Fibroblast of skin of right quadriceps (primary cell): ENCODE measurements at places on chromosomes 12 and 14.
A peak's percentile ranks its signal among the peaks of the same experiment; 100 is the strongest.

DNA sequence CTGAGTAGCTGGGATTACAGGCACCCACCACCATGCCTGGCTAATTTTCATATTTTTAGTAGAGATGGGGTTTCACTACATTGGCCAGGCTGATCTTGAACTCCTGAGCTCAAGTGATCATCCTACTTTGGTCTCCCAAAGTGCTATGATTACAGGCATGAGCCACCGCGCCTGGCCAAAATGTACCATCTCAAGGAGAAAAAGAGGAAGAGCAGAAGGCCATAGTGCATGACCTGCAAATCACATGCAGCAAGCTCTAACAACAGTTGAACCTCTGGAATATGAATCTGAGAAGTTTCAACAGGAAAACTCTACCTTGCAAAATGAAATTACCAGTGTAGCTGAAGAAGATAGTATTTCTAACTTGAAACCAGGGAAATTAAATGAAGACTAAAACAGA is 17.1 kb upstream of the SERPINA1 start:
- no peak for DNase-seq

DNA sequence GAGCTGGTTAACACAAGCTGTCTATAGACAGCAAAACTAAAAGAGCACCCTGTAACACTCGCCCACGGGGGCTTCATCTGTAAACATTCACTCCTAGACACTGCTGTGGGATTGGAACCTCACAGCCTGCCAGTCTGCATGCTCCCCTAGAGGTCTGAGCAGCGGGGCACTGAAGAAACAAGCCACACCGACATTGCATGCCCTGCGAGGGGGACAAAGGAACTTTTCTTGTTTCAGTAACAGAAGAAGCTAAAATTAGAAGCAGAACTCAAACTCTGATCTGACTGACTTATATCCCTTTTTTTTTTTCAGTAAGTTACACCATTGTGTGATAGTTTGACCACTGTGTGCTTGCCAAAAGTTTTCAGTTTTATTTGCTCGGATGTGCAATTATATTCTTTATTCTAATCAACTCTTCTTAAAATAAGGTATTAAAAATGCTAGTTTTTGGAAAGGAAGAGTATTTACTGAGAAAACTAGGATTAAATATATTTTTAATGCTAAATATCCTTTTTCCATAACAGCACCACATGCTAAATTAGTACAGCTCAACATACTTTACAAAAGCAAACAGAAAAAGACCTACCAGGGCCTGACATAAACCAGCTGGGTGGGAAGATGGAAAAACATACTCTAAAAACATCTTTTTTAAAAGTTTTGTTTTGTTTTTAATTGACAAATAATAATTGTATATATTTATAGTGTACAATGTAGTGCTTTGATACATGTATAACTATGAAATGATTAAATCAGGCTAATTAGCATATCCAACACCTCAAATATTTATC is 100.2 kb downstream of the EPS8 start:
- no peak for DNase-seq

DNA sequence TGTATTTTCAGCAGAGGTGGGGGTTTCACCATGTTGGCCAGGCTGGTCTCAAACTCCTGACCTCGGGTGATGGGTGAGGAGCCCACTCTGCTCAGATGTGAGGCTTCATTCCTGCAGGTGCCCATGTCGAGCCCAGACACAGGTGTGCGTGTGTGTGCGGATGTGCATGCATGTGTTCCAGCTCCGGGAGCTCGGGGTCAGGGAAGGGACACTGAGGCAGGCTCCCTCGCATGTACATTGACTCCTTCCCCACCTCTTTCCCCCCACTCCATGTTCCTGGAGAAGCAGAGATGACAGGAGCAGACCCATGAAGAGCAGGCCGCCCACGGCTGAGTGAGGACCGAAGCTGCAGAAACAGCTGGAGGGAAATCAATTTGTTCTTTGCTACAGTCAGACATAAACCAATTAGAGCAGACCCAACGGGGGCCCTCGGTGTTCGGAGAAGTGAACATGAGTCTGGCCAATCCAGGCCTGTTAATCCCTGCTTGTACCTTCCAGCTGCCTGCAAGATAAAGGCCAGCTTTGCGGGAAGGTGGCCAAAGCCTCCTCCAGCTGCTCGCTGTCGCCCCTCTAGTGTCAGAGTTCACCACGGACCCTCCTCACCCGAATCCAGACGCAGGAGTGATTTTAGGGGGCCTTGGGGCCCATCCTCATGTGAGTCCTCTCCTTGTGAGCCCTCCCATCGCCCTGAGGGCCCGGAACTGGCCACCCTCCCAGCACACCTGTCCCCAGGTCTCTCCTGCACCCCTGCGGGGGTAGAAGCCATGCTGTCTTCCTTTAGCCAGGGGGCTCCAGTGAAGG is 321.0 kb upstream of the RTL1 start:
- DNase-seq = no peak

GRCh38 chr12:106974511-106974910 is 12.4 kb downstream of the MTERF2 start:
- no peak for DNase-seq

- no peak for DNase-seq
These were observed 12.2 kb upstream of the PPP1R13B start for GRCh38 chr14:103859416-103860202.

- DNase-seq = no peak
These were observed 1211.4 kb downstream of the VRK1 start for GRCh38 chr14:98008381-98009113.

DNA sequence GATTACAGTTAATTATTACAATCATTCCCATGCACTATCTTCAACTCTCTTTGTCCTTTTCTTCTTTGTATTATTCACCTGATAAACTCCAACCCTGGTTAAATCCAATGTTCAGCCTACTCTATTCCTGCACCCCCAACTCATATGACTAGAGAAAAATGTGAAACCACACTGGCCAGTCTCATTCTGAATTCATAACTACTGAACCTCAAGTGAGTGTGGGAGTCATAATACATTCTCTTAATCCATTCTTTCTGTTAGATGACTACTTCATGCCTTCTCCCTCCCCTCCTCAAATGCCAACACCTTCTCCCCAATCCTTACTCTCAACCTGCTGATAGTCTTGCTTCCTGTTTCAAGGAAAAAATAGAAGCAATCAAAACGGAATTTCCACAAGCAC is 22.3 kb upstream of the ITPR2 start:
- DNase-seq = no peak

DNA sequence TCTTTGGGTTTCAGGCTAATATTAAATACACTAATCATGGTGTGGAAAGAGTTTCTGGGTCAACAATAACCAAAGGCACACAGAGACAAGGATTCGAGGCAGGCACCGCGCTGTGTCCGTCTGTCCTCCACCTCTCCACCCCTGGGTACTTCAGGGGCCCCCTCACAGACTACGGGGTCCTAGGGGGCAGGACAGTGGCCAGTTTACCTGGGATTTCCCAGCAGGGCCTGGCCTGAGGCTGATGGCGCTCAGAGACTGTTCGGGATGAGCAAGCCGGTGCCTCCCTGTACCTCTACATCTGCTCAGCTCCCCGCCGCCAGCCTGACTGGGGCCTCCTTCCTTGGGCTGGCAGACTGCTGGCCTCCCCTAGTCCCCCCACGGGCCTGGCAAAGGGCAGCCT is 18.1 kb upstream of the EIF5 start:
- no peak for DNase-seq

DNA sequence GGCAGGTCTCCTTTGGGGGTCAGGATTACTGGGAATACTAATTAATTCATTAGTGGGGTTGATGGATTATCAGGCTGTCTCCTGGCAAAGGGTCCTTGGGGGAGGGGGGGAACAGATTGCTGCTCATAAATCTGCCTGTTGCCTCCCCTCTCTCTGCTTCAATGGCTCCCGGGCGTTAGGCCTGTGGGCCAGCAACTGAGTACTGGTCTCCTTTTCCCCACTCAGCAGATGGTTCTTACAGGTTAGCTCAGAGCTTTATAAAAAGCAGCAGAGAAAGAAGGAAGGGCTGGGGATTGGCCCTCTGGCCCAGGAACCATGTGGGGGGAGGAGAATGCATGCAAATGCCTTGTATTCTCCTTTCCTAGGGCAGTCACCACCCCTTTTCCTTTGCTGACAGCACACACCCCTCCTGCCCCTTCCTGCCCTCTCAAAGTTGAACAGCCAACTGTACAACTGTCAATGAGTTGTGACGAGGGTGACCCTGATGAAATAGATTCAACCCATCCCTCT is 2.3 kb upstream of the NEUROD4 start:
- no peak for DNase-seq

- peak; percentile 13 for DNase-seq
These were observed 1.6 kb downstream of the FICD start for GRCh38 chr12:108516511-108517275.

- no peak for DNase-seq
These were observed 58.7 kb downstream of the TRAF3 start for GRCh38 chr14:102835959-102836358.

DNA sequence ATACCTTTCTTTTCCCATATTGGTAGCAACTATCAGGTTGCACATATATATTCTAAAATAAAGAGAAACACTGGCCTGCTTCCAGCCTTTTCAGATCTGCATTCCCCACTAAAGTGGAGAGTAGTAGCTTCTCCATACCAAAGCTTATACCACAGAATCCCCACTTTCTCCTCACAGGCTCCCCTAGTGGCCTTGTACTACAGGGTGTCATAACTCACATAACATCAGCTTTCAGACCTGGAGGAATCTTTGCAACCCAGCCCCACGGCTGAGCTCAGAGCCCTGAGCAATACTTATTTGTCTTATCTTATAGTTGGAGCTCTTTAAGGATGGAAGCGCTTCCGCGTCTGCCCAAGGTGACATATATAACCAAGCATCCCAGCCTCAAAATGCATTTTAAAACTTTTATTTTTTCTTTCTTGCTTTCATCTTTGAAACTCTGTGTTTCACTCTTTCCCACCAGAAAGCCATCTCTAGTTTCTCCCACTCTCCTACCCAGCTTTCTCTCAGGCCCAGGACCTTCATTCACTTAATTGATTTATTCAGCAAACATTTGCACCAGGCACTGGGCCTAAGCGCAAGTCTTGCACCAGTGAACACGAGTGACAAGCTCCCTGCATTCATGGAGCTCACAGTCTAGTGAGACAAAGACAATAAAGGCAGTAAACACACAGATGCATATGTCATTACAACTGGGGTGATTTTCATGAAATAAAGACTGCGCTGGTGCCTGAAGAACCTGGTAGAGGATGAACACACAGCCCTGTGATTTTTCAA is 254.7 kb downstream of the IPO8 start:
- DNase-seq = peak; percentile 24

DNA sequence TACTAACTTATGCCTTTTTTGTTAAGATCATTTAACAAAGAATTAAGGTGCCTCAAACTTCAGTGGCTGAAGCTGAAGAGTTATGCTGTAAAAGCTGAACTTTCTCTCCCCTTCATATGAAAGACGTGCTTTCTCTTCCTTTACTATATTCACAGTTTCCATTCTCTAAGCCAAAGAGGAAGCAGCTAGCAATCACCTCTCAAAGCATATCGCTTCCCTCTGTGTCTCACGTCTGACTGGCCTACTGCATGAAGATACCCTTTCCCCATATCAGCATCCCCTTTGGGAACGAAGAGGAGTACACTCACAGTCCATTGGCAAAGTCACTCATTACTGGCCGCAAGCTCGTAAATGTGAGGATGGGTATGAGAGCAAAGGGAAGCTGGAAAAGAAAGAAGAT is 34.9 kb downstream of the SLC11A2 start:
- DNase-seq = no peak

GRCh38 chr14:105866841-105867321 is 340.5 kb downstream of the TMEM121 start:
- no peak for DNase-seq

DNA sequence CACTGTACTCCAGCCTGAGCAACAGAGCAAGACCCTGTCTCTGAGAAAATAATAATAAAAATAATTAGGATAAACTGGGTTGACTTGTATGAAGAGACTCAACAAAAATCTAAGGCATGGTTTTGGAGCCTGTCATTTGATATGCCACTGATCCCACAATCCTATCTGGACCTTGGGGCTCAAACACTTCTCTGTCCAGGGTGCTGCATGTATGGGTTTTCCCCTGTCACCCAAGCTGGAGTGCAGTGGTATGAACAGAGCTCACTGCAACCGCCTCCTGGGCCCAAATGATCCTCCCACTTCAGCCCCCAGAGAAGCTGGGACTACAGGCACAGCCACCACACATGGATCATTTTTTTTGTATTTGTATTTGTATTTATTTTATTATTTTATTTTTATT is 5.3 kb upstream of the VSIG10 start:
- DNase-seq = no peak

DNA sequence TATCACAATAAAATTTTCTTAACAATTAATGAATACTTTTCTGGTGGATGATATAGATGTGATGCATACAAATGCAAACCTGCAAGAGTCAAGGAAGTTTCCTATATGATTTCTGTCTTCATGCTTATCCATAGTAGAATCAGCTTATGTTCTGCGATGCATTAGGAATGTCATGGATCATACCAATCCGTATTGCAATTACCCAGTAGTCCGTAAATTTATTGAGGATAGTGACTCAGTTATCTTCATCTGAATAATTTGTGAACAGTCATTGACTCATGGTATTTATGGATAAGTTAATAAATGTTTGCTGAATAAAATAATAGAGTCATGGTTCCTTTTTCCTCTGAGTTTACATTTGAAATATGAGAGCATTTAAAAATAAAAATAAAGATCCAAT is 483.4 kb downstream of the LRFN5 start:
- peak; percentile 25 for DNase-seq

GRCh38 chr14:101226265-101226602 is 322.7 kb upstream of the RTL1 start:
- no peak for DNase-seq

GRCh38 chr12:44750468-44750867 is 125.6 kb downstream of the NELL2 start:
- DNase-seq = no peak

GRCh38 chr12:53624458-53624857 is 1.7 kb downstream of the ATF7 start:
- no peak for DNase-seq

GRCh38 chr12:95605087-95605486 is 53.8 kb upstream of the USP44 start:
- peak; percentile 53 for DNase-seq

GRCh38 chr12:53231921-53232645 is at the start of gene RARG:
TSS of gene RARG (minus strand) at chr12:53232209. CDS start at chr12:53227545, 4,664 bp downstream.
- peak; percentile 73 for DNase-seq

DNA sequence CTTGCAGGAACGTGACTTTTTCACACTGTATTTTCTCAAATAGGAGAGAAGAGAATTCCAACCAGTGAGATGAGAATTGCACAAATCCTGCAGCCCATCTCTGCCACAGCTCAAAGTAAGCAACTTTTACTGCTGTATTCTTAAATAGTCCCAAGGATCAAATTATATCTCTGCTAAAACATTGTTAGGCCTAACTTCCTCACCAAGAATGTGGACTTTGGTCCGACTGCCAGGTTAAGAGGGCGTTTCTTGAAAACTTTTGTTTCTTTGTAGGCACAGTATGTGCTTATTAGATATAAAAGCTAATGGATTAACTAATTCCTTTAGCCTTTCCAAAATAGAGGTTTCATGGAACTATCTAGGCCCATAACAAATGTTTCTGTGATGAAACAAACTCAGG is 61.4 kb upstream of the IFNG-AS1 start:
- DNase-seq = no peak

DNA sequence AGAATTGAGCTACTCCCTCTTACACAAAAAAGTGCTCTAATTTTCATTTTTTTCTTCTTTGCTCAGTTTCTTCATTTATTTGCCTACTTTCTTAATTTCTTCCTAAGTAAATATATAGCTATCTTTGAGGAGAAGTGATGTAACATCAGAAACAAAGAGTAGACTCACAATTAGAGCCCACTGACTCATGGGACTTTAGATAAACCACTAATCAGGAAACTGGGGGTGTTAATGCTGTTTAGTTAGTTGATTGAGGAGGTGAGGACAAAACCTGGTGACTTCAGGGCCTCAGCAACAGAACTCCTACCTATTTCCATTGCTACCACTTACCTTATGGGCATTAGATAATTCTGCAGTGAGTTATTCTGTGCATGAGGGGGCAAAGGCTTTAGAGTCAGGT is 151.7 kb downstream of the MON2 start:
- no peak for DNase-seq
